Right hindlimb (tissue), 1 donor: ENCODE measurements at places on chromosomes 7 and 10.

DNA sequence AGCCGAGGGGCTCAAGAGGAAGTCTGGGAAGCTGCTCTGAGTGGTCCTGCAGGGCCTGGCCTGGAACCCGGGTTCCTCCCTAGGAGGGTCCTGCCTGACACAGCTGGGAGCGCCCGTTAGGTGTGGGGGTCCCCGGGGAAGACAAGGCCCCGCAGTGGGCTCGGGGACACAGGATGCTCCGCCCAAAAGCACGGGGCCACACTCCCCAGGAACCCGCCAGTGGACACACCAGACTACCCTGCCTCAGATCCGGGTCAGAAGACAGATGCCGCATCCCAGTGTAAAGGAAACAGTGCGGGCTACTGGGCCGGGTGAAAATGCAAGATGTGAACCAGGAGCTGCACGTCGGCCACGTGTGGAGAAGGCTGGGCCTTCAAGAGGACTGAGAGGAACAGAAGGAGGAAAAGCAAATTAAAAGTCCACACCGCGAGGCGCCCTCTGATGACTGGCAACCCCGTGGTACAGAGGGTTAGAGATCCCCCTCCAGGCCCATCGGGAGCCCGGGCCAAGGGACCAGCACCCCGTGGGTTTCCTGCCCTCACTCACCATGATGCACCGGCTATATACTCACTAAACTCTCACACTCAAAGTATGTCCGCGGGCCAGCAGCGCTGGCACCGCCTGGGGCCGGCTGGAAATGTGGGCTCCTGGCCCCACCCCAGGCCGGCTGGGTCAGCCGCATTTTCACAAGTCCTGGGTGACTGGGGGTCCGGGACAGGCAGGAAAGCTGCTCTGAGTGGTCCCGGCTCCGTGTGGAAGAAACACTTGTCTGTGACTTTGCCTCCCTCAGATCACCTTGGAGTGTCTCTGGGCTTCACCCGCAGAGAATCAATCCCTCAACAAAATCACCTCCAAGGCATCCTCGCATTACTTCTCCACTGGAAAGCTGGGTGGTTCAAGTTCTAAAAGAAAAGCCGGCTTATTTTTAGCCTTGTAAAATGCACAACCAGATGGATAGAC, 6.1 kb downstream of the STK32C start:
- no peak for DNase-seq

GRCh38 chr10:131035779-131036178, 275.7 kb downstream of the TCERG1L start:
- no peak for DNase-seq

- DNase-seq, result no peak
These were observed 227.4 kb upstream of the KAT6B start for GRCh38 chr10:74598891-74599566.

GRCh38 chr10:128296253-128297007, 170.2 kb upstream of the MKI67 start:
- peak; percentile 88 for DNase-seq

DNA sequence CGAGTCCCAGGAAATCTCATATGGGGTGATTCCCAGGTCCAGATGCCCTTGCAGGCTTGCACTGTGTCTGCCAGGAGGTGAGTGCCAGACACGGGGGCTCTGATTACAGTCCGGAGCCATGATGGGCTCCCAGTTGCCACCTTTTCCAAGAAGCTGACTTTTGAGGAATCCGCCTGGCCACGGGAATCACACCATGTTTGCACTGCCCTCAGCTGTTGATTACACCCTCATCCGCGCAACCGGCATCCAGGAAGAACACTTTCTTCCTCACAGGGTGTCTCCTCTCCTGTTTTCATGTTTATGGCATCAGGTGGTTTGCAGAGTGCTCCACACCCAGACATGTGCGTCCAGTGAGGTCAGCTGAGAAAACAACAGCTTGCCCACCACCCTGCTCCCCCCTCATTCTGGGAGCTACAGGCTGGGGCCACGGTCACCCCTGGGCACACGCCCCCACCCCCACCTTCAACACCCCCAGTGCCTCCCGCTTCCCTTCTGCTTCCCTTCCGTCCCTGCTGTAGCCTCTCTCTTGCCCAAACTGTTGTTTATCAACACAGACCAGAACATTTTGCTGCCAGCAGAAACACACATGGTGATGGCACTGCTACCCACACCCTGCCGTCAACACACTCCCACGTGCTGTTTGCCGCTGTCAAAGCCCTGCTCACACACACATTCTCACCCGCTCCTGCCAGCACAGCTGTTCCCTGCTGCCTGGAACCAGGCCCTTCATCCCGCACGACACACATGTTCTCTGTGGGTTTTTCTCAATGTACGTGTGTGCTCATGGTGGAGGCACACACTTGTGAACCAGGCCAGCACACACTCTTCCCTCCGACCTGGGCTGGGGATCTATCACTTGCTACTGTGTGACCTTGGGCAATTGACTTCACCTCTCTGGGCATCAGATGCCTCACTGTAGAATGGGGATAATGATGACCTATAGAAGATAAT, 35.8 kb downstream of the DDIT4 start:
- peak; percentile 82 for DNase-seq

GRCh38 chr10:73905256-73906020, 5.5 kb upstream of the PLAU start:
- DNase-seq, result no peak

DNA sequence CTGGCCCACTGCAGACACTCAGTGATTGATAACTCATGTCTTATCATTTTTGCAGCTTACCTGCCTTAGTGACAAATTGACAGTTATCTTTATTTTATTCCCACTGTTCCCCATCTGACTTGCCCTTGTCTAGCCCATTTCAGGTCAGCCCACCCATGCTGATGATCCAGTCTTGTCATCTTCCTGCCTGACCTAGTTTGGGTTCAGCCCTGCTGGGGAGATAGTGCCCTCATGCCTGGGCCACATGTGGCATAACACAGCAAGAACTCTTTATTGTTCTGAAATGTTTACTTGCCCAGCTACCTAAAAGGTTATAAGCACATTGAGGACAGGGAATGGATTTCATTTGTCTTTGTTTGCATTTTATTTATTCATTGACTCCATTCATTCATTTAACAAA, 75.6 kb downstream of the ENTPD1 start:
- no peak for DNase-seq

DNA sequence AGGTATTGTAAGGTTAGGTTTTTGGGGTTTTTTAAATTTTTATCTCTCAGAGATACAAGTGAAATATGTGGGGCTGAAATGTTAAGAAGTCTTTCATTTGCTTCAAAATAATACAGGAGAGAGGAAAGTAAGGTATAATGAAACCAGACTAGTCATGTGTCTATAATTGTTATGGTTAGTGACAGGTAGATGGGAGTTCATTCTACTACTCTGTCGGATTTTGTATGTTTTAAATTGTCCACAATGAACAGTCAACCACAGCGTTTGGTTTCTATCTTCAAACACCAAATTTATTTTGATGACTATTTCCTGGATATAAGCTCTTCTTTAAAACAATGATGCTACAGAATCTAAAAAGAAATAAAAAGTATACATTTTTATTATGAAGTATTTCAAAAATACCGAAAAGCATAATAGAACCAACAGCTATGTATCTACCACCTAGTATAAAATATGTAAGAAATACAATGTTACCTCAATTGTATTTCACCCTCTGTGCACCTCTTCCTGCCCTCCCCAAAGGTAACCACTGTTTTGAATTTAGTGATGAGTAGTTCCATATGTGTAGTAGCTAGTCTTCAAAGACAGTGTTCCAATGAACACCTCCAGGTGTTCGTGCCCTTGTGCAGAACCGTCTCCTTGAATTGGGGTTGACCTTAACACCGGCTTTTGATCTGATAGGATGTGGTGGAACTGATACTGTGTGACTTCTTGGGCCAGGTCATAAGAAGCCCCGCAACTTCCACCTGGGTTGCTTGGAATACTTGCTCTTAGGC, 74.8 kb upstream of the CDK1 start:
- no peak for DNase-seq

- no peak for DNase-seq
These were observed 1128.7 kb downstream of the CNTNAP2 start for GRCh38 chr7:147245274-147245673.

- no peak for DNase-seq
These were observed 44.7 kb downstream of the ST7 start for GRCh38 chr7:116997972-116998371.

GRCh38 chr7:157348548-157348947, 11.7 kb downstream of the DNAJB6 start:
- DNase-seq, result no peak

GRCh38 chr7:73706126-73707044, 13.1 kb downstream of the STX1A start:
- no peak for DNase-seq

DNA sequence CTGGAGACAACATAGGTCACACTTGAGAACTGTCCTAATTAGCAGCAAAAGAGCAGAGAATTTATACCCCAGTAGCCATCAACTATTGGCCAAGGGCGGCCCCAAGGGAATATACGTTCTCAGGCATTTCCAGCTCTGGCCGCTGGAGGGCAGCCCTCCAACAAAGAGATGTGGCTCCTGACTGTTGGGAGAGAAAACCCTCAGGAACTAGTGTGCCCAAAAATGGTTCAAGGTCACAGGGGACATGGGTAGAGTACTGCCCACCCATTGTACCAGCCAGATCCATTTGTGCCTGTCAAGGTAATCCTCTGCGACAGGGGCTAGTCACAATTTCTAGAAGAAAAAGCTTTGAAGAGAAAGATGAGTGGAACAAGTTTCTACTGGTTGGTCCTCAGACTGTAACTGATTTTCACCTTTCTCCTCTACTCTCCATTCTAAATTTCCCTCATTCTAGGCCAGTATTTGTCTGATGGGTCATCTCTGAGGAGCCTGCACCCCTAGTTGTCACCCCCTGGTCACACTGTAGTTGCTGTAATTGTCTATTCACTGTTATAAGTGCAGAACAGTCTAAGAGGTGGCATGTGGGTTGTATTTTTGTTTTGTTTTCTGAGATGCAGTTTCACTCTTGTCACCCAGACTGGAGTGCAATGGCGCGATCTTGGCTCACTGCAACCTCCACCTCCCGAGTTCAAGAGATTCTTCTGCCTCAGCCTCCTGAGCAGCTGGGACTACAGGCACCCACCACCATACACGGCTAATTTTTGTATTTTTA, 14.7 kb upstream of the C7orf33 start:
- DNase-seq, result peak; percentile 63

- peak; percentile 49 for DNase-seq
These were observed 77.3 kb downstream of the FAM13C start for GRCh38 chr10:59285073-59285472.

DNA sequence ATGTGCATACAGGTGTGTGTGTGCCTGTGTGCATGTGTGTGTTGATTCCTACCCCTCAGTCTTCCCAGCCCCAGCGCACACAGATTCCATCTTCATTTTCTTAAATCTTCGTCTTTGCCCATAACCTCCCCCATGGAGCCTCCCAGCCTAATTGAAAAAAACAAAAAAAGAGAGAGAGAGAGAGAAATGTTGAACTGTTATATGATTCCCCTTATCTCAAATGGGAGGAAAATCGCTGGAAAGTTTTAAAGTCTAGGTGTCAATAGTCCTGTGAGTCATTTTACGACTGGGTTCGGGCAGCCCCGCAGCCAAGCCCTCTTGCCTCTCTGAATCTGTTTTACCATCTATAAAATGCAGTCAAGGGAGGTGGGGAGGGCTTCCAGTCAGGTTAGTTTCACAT, 60.9 kb downstream of the SPOCK2 start:
- no peak for DNase-seq

- no peak for DNase-seq
These were observed 536.6 kb downstream of the HTR7 start for GRCh38 chr10:90321132-90321816.

GRCh38 chr7:128378637-128379036, 17.1 kb upstream of the PRRT4 start:
- DNase-seq, result no peak

DNA sequence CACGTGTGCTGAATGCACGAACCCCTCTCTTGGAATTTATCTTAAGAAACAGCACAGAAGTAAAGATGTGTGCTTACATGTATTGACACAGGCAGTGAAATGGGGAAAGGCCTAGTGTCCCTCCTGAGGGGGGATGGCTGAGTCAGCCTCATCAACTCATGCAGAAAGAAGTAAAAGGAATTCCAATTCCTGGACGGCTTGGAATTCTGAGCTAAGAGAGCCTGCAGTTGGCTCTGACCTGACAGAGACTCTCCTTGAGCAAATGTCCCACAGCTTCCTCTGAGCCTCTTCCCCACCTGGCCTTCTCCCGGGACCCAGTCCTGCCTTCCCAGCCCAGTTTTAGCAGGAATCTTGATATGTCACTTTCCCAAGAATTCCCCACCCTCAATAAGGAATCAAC, 542.4 kb upstream of the ADARB2 start:
- DNase-seq, result no peak

GRCh38 chr10:89516149-89516832, 19.1 kb downstream of the SLC16A12 start:
- DNase-seq, result peak; percentile 67

GRCh38 chr7:74306730-74307469, 17.7 kb downstream of the CLIP2 start:
- peak; percentile 81 for DNase-seq

DNA sequence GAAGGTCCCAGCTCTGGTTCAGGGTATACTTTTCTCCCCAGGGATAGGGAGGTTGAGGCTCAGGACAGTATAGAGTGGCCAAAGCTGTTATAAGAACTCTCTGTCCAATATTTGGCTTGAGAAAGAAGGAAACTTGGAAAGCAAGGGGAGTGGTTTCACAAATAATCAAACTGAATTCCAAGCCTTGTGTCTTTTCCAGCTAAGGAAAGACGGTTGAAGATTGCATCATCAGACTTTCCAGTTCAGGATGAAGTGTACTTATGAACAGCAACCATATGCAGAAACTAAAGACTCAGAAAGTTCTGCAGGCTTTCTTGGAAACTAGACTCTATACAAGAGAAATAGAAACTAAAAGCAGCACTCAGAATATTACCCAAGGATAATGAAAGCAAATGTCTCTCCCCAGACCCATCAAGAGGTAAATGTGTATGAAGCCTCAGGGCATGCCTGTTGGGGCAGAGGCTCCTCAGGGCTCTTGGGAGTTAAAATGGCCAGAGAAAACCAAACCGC, 46.4 kb downstream of the RAMP3 start:
- DNase-seq, result no peak

GRCh38 chr10:63940277-63940922, 419.2 kb downstream of the REEP3 start:
- DNase-seq, result no peak

DNA sequence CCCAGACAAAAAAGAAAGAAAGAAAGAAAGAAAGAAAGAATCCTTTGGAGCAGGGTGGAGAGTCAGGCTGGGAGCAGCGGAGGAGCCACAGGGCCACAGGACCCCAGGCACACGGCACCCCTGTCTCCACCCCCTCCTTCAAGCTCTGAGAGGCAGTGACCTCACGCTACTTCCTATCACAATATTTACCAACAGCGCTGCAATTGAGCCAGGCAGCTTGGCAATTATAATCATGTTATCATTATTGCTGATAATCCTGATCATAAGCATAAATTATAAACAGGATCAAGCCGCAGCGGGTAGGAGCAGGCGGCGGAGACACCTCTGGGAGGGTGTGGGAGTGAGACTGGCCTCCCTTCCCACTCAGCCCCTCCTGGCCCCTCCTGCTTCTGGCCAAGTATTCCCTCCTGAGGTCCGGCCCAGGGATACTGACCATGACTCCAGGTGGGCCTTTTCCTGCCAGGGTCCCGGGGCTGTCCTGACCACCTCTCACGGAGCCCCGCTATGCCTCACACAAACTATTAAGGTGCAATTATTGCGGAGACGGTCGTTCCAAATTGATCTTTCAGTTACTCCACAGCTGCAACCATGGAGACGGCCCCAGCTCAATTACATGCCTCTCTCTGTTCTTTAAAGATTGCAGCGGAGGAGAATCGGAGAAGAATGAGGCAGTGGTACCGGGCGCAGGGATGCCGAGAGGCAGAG, 10.0 kb upstream of the GTF2IRD1 start:
- no peak for DNase-seq
